Stimulated activated CD8-positive, alpha-beta memory T cell treated with anti-CD3 and anti-CD28 coated beads, Interleukin-15, amount 100 ng/mL, for 24 hours (primary cell): ENCODE measurements at places on chromosomes 7 and 10.

- no peak for DNase-seq
Measured at GRCh38 chr10:122149561-122150505, 121.3 kb upstream of the BTBD16 start.

- DNase-seq: no peak
Measured at GRCh38 chr7:100132697-100133151, 6.0 kb downstream of the MBLAC1 start.

- no peak for DNase-seq
Measured at GRCh38 chr10:17445400-17445998, 8.9 kb downstream of the ST8SIA6 start.

DNA sequence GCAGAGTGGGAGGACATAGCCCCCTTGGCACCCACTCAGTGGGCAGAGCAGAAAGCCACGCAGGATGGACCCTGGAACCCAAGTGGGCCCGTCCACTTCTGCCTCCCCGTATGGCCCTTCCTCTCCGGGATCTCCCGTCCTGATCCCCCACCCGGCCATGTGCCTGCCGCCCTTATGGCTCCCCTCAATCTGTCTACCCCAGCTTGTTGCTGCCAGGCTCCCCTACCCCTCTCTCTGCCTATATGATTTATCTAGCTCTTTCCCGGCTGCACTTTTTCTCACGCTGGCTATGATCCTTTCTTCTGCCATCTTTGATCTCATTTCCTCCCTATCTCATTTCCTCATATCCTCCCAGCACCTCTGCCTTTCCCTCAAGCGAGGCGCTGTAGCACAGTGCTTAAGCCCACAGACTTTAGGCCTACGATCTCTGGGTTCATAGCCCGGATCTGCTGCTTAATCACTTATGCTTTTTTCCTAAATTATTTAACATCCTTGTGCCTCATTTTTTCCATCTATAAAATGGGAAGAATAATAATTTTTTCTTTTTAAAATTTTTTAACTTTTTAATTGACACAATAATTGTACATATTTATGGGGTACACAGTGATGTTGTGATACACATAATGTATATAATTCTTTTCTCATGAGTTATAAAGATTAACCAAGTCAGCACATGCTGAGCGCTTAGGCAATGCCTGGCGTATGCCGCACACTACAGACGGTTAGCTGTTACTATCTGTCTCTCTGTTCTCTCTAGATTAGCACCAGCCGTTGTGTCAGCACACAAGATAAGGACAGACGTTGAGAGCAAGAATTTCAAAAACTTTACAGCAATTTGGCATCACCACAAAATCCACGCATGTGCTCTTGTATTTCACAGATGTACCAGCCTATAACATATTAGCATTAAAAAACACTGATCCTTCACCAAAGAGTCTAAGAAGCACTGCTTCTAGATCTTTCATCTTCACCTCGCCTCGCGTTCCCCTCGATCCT, 18.1 kb downstream of the KCNH2 start:
- DNase-seq: no peak

DNA sequence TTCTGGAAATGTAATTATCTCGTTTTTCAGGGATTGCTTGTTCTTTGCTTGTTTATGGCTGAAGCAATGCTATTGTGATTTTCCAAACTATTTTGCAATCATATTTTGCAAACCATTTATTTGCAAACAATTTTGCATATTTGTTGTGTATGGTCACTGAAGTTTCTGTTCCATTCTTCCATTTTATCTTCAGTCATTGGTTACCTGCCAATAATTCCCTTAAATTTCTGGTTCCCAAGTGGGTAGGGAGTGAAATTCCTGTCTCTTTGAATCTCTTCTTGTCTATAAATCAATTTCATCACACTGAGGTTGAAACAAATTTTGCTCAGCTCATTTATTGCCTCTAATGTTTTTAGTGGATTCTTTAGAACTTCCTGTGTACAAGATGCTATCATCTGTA, 401.7 kb upstream of the VWC2 start:
- DNase-seq: no peak

GRCh38 chr10:107164992-107165391, 486 bp upstream of the SORCS1 start:
- no peak for DNase-seq

DNA sequence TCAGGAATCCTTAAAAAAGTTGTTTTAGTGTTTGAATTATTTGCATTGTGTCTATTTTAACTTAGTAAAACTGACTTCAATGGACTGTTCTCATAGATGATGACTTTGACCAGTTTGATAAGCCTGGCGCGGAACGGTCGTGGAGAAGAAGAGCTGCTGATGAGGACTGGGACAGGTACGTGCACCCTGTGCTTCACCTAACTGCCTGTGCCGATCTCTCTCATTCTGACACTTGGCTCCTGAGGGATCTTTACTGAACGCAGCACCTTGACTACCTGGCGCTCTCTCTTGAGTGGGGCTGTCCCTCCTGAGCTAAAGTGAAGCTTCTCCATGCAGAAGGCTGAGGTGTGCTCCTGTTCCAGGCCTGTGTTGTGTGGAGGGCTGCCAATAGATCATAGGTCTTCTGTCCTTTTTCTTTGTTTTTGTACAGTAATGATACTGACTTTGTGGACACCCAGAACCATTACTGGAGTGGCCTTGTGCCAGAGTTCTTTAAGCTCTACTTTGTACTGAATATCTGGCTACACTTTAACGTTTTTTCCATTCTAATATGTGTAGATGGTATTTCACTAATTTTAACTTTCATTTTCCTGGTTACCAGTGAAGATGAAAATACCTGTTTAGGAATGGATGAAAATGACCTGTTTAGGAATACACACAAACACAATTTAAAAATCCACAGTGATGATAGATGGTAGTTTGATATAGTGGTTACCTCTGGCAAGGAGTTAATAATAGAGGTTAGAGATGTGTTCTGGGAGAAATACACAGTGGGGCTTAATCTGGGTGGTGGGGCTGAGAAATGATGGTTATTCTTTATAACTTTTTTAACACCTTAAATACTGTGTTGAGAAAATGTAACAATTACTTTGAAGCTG, 20.9 kb downstream of the RBM33 start:
- no peak for DNase-seq

DNA sequence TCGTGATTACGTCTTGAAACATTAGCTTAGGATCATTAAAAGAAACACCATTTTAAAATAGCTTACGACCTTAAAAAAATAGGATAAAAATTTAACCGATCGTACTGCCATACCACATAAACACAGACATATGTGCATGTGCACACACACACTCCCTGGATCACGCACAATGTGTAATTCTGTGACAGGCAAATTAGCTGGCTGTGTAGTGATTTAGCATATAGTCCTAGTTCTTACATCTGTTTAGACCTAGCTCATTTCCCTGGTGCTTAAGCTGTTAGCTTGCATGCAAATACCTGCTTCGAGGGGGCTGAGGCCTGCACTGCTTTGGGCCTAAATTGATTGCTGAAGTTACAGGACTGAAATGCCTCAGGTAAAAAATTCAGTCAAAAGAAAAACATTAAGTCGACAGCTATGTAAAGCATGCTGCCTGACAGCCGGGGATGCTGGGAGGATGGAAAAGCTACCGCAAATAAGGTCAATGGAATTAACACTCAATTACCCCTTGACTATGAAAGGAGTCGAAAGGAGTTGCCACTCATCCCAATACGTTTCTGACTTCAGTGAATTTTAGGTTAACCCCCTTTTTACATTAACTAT, 267.1 kb upstream of the FZD8 start:
- no peak for DNase-seq

DNA sequence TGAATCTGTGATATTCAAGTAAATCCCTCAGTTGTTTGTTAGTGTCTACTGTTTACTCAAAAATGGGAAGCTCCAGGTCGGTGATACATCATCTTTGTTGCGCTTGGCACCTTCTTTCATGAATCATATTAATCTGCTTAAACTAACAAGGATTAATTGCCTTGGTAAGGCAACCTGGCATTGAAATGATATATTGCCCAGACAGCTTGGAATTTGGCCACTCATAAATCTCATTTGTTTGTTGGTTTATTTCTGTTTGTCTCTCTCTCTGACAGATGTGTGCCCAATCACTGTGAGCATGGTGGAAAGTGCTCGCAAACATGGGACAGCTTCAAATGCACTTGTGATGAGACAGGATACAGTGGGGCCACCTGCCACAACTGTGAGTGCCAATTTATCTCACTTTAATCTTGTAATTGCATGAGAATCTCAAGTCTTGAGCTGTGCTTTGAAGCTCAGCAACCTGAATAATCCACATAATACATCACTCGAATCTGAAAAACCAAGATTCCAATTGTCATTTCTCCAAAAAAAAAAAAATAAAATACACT, 1104.8 kb upstream of the C7orf33 start:
- DNase-seq: no peak

DNA sequence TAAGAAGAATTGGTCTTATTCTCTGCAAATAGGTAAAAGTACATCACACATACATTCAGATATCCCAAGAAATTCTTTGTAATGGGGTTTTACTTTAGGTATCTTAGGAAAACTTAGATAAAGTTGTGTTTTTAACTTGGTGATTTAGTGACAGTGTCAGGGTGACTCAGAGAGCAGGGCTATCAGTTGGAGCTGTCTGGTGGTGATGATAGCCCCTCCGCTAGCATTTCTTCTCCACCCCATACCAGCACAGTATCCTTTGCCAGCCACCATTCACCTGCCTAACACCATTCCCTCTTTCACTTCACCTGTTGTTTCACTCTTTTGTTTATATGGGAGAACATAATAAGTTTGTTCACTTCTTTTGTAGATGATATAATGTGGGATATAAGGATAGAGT, 30.4 kb downstream of the VPS50 start:
- no peak for DNase-seq

DNA sequence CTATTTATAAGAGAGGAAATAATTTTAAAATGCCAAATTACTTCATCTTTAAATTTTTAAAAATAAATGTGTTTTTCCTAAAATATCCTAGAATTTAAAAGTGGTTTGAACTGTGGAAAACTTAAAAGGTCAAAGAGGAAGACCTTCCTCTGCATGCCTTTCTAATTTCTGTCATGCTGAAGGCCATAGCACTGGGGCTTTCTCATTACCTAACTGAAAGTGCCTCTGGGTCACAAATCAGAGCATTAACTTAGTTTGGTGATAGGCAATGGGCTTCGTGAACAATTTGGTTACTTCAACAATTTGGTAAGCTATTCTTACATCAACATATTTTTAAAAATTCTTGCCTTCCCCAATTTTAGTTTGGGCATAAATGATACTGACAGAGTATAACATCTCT, 100.2 kb upstream of the SAMD8 start:
- no peak for DNase-seq

DNA sequence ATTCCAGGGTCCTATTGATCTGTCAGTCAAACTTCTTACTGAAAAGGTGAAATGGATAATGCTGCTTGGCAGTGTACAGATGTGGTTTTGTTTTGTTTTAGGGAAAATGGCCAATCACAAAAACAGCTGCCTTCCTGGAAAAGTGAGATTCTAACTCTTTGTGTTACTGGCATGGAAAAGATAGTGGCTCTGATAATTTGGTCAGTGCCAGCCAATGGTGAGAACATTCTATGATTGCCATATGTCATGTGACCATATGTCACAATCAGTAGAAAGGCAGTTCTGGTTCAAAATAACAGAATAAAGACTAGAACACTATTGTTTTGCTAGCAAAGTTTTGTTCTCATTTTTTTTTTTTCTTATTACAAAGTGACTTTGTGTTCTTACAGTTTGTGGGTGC, 139.2 kb upstream of the CCDC6 start:
- DNase-seq: no peak

- DNase-seq: no peak
Measured at GRCh38 chr7:90726120-90726519, 130.0 kb downstream of the CDK14 start.

GRCh38 chr7:118846977-118847376, 622.5 kb downstream of the ANKRD7 start:
- DNase-seq: no peak

GRCh38 chr10:58972576-58973234, 203.7 kb upstream of the PHYHIPL start:
- DNase-seq: no peak

DNA sequence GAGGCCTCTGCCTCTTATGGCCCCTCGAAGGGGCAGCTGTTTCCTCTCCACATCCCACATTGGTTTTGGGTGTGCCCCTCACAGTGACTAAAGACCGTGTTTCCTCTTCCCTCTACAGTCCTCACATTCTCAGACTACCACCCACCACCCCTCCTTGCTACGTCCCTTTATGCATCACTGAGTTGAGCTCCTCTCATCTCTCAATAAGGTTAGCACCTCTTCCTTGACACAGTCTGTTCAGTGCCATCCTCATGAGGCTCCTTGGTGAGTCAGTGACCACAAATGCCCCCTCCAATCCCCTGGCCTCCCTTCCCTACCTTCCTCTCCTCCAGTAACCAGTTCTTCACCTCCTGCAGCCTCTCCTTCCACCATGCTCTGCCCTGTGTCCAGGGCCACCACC, 239.1 kb upstream of the MYO3A start:
- DNase-seq: no peak

DNA sequence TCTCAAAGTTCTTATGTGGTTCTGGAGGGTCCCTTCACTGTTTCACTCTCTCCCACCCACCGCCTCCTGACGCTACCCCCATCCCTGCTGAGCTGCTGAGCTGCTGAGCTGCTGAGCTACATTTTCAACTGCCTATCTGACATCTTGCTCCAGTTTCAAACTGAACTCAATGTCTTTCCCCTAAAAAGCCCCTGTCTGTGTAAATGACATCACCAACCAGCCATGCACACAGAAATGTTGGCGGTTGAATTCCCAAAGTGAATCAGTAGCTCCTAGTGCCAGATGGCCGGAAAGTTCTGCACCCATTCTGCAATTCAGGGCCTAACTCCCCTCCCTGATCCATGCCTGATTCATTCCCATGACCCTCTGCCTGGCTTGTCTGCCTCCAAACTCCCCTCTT, 71.2 kb downstream of the WNT2 start:
- DNase-seq: no peak
